ENCODE measurements at places on chromosomes 12 and 14. TPM values are rescaled to one million over a fixed set of nuclear protein-coding genes. Genes with fewer than 3 reads are reported as not detected.

- DNase-seq: no peak
Observed at GRCh38 chr14:84789012-84789411, 740.9 kb upstream of the FLRT2 start.

DNA sequence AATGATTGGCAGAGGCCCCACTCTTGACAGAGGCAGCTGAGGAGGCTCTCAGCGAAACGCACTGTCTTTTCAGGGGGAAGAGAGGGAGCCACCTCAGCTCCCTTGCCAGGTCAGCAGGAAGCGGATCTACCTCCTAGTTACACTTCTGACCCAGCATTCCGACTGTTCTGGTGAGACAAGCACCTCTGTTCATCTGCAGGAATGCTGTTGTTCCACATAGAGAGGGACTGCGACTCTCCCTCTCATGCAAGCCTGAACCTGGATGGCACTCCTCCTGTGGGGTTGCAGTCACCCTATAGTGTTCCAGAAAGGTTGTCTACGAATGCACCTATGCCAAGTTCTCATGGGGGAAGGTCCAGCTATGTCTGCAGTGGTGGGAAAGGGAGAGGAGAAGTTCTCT lies 37.1 kb upstream of the AEBP2 start:
- no peak for DNase-seq

GRCh38 chr12:28191051-28192048 lies 1.1 kb downstream of the CCDC91 start:
- peak; percentile 86 for DNase-seq

DNA sequence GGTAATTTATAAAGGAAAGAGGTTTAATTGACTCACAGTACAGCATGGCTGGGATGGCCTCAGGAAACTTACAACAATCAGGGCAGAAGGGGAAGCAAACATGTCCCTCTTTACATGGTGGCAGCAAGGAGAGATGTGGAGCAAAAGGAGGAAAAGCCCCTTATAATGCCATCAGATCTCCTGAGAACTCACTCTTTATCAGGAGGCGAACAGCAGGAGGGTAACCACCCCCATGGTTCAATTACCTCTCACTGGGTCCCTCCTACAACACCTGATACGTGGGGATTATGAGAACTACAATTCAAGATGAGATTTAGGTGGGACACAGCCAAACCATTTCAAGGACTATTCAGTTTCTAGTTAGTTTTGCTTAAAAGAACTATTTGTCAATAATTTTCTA lies 453.3 kb downstream of the C12orf50 start:
- DNase-seq: no peak

- DNase-seq: no peak
Observed at GRCh38 chr14:105135700-105136395, 32.7 kb downstream of the JAG2 start.

DNA sequence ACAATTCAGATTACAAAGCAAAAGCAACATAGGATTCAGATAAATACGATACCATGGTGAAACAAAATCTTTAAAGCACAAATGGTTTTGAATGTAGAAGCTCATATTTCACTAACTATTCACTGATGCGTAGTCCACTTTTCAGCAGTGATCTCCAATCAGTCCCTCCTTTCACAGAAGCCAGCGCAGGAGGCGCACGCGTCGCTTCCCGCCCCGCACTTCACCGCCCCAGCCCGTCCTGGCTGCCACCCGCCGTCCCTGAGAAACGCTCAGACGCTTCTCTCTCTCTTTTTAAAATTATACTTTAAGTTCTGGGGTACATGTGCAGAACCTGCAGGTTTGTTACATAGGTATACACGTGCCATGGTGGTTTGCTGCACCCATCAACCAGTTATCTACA lies 19.8 kb upstream of the CHFR start:
- peak; percentile 42 for DNase-seq

GRCh38 chr12:59675461-59675860 lies 79.6 kb downstream of the SLC16A7 start:
- DNase-seq: no peak

- no peak for DNase-seq
Observed at GRCh38 chr12:67085699-67086098, 183.5 kb upstream of the CAND1 start.

GRCh38 chr12:66409195-66409871 lies 107.0 kb downstream of the HELB start:
- peak; percentile 62 for DNase-seq

DNA sequence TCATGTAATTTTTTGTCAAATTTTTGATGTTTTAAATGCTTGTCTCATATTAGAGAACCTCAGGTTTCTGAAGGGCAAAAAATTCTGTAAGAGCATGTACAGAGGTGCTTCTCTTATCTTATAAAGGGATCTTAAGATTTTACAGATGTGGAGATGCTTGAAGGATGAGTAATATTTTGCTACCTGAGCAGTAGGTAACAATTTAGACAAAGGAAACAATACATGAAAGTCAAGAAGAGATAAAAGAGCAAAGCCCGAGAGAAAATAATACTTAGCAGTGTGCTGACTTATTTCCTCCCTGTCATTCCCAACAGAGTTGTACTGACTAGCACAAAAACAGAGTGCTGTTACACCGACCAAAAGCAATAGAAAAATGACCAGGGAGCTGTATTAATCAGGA lies 98.1 kb upstream of the PTPRR start:
- DNase-seq: no peak

DNA sequence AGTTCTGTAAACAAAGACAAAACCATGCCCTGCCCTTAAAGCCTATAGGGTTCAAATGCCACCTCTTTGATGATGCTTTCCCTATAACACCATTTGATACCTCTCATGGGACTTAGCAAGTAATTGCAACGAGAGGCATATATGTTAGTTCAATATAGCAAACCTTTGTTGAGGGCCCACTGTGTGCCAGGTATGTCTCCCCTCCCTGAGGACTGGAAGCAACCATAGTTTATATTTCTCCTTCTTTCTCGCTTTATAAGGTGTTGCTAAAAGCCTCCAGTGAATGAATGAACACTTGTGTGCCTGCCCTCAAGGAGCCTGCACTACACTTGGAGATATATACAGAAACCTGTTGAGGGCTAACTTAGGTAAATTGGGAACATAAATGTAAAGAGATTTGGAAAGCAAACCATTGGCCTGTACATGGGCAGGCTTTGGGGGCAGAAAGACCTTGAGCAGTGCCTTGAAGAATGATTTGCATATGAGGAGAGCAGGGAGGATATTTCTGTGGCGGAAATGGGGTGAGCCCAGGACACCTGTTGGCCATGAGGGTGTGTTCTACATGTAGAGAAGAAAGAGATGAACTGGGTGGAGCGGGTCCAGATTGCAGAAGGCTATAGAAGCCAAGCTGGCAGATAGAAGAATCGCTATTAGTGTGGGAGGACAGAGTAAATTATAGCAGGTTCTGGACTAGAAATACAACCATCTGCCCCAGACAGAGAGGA lies 1.8 kb upstream of the CKAP4 start:
- DNase-seq: no peak

DNA sequence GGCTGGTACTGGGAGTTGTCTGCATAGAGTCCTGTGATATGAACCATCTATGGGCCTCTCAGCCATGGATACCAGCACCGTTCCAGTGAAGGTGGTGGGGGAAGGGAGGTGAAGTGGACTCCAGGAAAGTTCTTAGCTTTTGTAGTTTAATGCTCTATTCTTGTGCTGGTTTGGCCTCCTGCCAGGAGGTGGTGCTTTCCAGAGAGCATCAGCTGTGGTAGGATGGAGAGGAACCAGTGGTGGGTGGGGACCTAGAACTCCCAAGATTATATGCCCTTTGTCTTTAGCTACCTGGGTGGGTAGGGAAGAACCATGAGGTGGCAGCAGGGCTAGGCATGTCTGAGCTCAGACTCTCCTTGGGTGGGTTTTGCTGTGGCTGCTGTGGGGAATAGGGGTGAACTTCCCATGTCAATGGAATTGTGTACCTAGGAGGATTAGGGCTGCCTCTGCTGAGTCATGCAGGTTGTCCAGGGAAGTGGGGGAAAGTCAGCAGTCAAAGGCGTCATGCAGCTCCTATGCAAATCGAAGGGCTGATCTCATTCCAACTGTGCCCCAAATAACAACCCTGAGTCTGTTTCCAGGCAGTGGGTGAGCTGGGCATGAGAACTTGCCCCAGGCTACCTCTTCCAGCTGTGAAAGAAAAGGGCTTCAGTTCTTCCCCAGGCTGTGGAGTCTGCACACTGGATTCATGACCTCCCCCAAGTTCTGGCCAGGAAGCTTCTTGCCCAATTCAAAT lies 14.2 kb downstream of the GZMH start:
- DNase-seq: no peak

Gene CD27
- total RNA-seq: not detected

Gene NYNRIN
- 3.7 TPM for total RNA-seq

Gene PLEKHG7
- total RNA-seq: not detected

Gene CLEC12A
- not detected for total RNA-seq

Gene KRT5
- not detected for total RNA-seq

Gene MDM1
- total RNA-seq: 7.3 TPM

Measured in GM23248 (cell line).